Activated CD8-positive, alpha-beta memory T cell treated with anti-CD3 and anti-CD28 coated beads, Interleukin-2, amount 10 ng/mL, durations not matched to agents 7 days and 5 days (primary cell): ENCODE measurements at places on chromosomes 6 and 20. TPM values are rescaled to one million over a fixed set of nuclear protein-coding genes. Genes with fewer than 3 reads are reported as not detected.

Gene KIAA0408
- 25.6 TPM for total RNA-seq

Gene MROH8
- total RNA-seq = 2.3 TPM

Gene SNTA1
- total RNA-seq = 3.7 TPM

Gene RAET1G
- not detected for total RNA-seq

Gene TGM3
- total RNA-seq = not detected

Gene LPA
- not detected for total RNA-seq

Gene GNRH2
- 0.55 TPM for total RNA-seq

Gene FKBP1C
- 0.68 TPM for total RNA-seq

Gene DPPA5
- not detected for total RNA-seq

Gene SLC13A3
- total RNA-seq = 0.19 TPM

Gene RAET1L
- total RNA-seq = not detected

Gene TTK
- 40.1 TPM for total RNA-seq

DNA sequence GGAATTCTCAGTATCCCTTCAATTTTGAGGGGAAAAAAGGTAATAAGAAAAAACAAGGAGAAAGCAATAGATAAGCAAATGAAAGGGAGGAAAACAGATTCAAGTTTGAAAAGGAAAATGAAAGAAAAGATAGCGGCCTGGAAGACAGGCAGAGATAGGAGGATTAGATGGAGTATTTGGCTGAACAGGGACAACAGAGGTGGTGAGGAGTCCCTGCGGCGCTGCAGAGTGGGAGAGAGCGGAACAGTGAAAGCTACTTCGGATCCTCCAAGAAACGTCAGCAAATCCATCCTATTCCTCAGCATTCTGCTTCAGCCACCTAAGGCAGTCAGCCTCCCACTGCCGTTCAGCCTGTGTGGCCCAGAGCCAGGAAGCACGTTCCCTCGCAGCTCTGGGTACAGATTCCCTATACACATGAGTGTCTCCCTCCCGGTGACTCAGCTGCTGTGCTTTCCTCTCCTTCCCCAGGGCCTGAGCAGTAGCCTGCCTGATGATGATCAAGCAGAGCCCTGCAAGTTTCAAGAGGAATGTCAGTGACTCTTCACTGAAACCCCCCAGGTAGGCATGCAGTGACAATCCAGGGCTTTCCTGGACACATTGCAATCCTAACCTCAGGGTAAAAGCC lies 43.4 kb upstream of the CDYL start:
- peaks cover 26% of the 10 kb centered on the region for H3K27me3 ChIP-seq
- DNase-seq = no peak
- peaks cover 6% of the 10 kb centered on the region for H3K4me1 ChIP-seq
- no peak overlapping the region for H3K4me3 ChIP-seq
- no peak overlapping the region for H3K27ac ChIP-seq
- no peaks in the 10 kb centered on the region for H3K36me3 ChIP-seq

GRCh38 chr6:37244430-37245310 lies 12.9 kb upstream of the TBC1D22B start:
- no peak overlapping the region for H3K27ac ChIP-seq
- peaks cover 12% of the 10 kb centered on the region for H3K4me1 ChIP-seq
- no peak overlapping the region for H3K4me3 ChIP-seq
- peaks cover 2% of the 10 kb centered on the region for H3K27me3 ChIP-seq

- DNase-seq = no peak
- H3K27me3 ChIP-seq = no peaks in the 10 kb centered on the region
- no peaks in the 10 kb centered on the region for H3K4me1 ChIP-seq
- no peak overlapping the region for H3K4me3 ChIP-seq
- no peak overlapping the region for H3K27ac ChIP-seq
- H3K36me3 ChIP-seq = no peaks in the 10 kb centered on the region
Observed at GRCh38 chr20:41222703-41223102, 85.4 kb downstream of the PLCG1 start.

- H3K27ac ChIP-seq = no peak overlapping the region
- H3K27me3 ChIP-seq = no peaks in the 10 kb centered on the region
- DNase-seq = no peak
Observed at GRCh38 chr6:157213426-157213825, 109.9 kb downstream of the TMEM242 start.

- H3K36me3 ChIP-seq = no peaks in the 10 kb centered on the region
- no peaks in the 10 kb centered on the region for H3K4me1 ChIP-seq
- H3K27ac ChIP-seq = no peak overlapping the region
- DNase-seq = no peak
- no peak overlapping the region for H3K4me3 ChIP-seq
Observed at GRCh38 chr6:11815231-11815630, 36.6 kb upstream of the ADTRP start.

- H3K4me3 ChIP-seq = no peak overlapping the region
- no peaks in the 10 kb centered on the region for H3K27me3 ChIP-seq
- H3K36me3 ChIP-seq = no peaks in the 10 kb centered on the region
- H3K27ac ChIP-seq = no peak overlapping the region
- DNase-seq = no peak
Observed at GRCh38 chr20:22775256-22775655, 190.9 kb upstream of the FOXA2 start.

DNA sequence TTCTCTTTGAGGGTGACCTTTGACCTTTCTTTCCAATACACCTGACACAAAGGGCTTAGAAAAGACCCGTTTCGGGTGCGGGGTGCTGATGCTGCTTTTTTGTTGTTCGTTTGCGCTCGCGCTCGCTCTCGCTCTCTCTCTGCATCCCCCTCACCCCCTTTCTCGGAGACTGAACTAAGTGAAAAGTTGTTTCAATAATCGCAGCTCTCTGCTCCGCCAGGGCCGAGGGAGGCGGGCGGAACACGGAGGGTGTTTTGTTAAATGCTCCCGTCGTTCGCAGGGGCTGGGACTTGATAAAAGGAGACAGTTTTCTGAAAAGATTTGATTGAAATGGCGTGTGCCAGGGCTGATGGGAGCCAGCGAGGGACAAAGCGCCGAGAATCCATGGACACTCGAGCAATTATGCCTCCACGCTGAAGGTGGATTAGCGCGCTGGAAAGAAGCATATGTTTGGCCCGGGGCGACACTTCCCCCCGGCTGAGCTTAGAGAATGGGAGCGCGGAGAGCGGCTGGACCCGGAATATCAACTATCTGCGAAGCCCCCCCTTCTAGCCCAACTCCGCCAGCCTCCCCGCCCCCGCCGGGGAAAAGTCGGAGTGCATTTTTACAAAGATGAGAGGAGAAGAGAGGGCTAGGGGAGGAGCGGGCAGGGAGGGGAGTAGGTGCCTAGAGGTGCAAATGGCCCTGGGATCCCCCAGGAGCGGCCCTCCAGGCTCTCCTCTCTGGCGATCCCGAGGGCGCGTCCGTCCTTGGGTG lies 25.0 kb downstream of the TFAP2A start:
- DNase-seq = no peak
- H3K27me3 ChIP-seq = peaks cover 94% of the 10 kb centered on the region
- no peaks in the 10 kb centered on the region for H3K4me1 ChIP-seq
- H3K27ac ChIP-seq = peak overlapping the region; percentile 27

GRCh38 chr6:160156842-160157241 lies 35.2 kb downstream of the SLC22A1 start:
- no peak overlapping the region for H3K27ac ChIP-seq
- H3K4me1 ChIP-seq = no peaks in the 10 kb centered on the region
- H3K27me3 ChIP-seq = no peaks in the 10 kb centered on the region
- no peaks in the 10 kb centered on the region for H3K36me3 ChIP-seq

GRCh38 chr6:128204616-128205015 lies 303.8 kb upstream of the THEMIS start:
- H3K4me1 ChIP-seq = no peaks in the 10 kb centered on the region
- peaks cover 4% of the 10 kb centered on the region for H3K27me3 ChIP-seq
- H3K27ac ChIP-seq = no peak overlapping the region
- H3K36me3 ChIP-seq = no peaks in the 10 kb centered on the region

GRCh38 chr6:69816569-69816968 lies 19.8 kb upstream of the LMBRD1 start:
- peaks cover 58% of the 10 kb centered on the region for H3K4me1 ChIP-seq
- peaks cover 7% of the 10 kb centered on the region for H3K36me3 ChIP-seq
- peak; percentile 51 for DNase-seq
- peak overlapping the region; percentile 71 for H3K4me3 ChIP-seq
- H3K27me3 ChIP-seq = no peaks in the 10 kb centered on the region

DNA sequence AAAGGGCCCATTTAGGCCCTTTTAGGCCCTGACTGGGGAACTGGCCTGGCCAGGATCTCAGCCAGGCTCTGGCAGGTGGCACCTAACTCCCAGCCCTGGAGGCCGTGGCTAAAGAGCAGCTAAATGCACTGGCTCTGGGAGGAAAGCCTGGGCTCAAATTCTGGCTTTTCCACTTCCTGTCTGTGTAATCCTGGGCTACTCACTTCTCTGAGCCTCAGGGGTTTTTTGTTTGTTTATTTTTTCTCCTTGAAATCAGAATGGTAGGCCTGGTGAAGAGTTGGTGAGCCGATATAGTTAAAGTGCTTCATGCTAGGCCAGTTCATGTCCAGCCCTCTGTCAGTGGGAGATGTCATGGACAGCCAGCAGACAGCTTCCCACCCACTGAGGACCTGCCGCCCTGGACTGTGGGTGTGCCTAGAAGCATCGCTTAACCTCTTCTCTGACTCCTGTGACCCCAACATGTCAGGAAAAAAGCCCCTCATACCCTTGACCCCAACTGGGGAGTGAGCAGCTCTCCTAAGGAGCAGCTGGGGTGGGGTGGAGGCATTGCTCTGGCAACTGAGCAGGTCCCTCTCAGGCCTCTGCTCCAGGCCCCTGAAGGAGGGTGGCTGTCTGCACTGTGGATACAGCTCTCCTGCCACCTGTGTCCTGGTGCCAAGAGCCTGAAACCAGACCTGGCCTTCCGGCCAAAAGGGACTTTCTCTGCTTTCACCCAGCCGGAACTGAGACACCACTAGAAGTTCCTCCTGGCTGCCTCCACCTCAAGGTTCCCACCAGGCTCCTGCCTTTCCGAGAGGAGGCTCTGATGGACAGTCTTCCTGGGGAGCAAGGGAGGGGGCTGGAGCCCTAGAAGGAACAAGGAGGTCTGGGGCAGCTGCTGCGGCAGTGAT lies 57.2 kb upstream of the MYL9 start:
- no peaks in the 10 kb centered on the region for H3K27me3 ChIP-seq
- no peaks in the 10 kb centered on the region for H3K36me3 ChIP-seq
- no peak overlapping the region for H3K27ac ChIP-seq

DNA sequence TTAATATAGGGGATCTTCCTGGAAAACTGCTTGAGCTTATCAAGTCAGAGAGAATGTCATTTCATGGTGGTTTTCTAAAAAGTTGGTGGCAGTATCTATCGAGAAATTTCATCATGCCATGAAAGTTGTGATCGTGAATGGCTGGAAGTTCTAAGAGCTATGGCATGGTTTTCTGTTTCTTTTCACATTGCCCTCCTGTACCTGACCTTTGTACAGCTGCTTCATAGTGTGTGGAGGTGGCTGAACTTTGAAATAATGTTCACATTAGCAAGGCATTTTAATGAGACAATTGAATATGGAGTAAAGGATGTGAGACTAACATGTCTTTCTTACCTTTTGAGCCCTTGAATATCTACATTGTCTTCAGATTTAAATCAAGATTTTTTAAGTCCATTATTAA lies 278.2 kb upstream of the ID4 start:
- no peaks in the 10 kb centered on the region for H3K36me3 ChIP-seq
- no peak overlapping the region for H3K4me3 ChIP-seq
- no peak overlapping the region for H3K27ac ChIP-seq
- H3K4me1 ChIP-seq = no peaks in the 10 kb centered on the region

- peaks cover 11% of the 10 kb centered on the region for H3K4me1 ChIP-seq
- DNase-seq = no peak
- peaks cover 2% of the 10 kb centered on the region for H3K27me3 ChIP-seq
- H3K36me3 ChIP-seq = no peaks in the 10 kb centered on the region
- H3K4me3 ChIP-seq = no peak overlapping the region
- no peak overlapping the region for H3K27ac ChIP-seq
Observed at GRCh38 chr20:19864130-19864529, 106.1 kb downstream of the RIN2 start.

GRCh38 chr6:143159001-143159400 lies 98.3 kb downstream of the AIG1 start:
- peaks cover 6% of the 10 kb centered on the region for H3K4me1 ChIP-seq
- H3K4me3 ChIP-seq = no peak overlapping the region
- no peaks in the 10 kb centered on the region for H3K36me3 ChIP-seq
- no peak for DNase-seq

GRCh38 chr20:38085026-38085425 lies 51.5 kb downstream of the RPRD1B start:
- DNase-seq = no peak
- no peaks in the 10 kb centered on the region for H3K4me1 ChIP-seq
- H3K27ac ChIP-seq = peak overlapping the region; percentile 20
- no peak overlapping the region for H3K4me3 ChIP-seq
- peaks cover 35% of the 10 kb centered on the region for H3K36me3 ChIP-seq

DNA sequence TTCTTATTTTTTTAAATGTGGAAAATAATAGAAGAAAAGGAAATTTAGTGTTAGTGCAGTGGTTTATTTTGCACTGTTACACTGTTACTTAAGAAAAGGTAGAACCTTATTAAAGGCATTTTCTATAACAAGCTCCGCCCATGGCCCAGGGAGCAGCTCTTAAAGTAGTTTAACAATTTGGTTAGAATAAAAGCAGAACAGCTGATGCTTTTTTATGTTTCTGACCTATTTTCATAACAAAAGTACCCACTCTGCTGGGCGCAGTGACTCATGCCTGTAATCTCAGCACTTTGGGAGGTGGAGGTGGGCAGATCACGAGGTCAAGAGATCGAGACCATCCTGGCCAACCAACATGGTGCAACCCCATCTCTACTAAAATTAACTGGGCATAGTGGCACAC lies 32.6 kb downstream of the DSTN start:
- H3K27me3 ChIP-seq = no peaks in the 10 kb centered on the region
- H3K27ac ChIP-seq = no peak overlapping the region
- peaks cover 4% of the 10 kb centered on the region for H3K4me1 ChIP-seq
- no peak overlapping the region for H3K4me3 ChIP-seq

DNA sequence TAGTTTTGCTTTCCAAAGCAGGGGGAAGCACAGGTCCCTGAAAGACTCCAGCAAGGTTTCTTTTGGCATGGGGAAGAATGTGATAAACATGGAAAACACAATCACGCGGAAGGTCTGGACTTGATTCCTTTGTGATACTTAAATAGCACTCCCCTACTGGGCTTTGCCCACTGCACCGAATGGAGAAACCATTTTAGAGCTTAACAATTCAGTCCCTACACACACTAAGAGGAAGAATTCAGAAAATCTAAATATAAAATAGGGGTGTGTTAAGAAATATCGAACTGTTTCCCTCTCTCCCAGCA lies 71.4 kb upstream of the NHSL1 start:
- DNase-seq = no peak
- no peak overlapping the region for H3K27ac ChIP-seq
- no peaks in the 10 kb centered on the region for H3K36me3 ChIP-seq
- H3K4me3 ChIP-seq = no peak overlapping the region
- peaks cover 29% of the 10 kb centered on the region for H3K27me3 ChIP-seq
